ENCODE measurements at places on chromosomes 6 and 20. TPM values are rescaled to one million over a fixed set of nuclear protein-coding genes. Genes with fewer than 3 reads are reported as not detected.

Gene OR12D3
- not detected for total RNA-seq

Gene GLP1R
- total RNA-seq = not detected

Gene FOXF2
- total RNA-seq = 23.1 TPM

Gene MYLK2
- 0.27 TPM for total RNA-seq

Gene MROH8
- total RNA-seq = 1.2 TPM

Gene APCDD1L
- 0.07 TPM for total RNA-seq

Gene SRMS
- 0.16 TPM for total RNA-seq

Gene ID4
- total RNA-seq = 0.71 TPM

Gene SNPH
- total RNA-seq = 4.2 TPM

Gene FAM83B
- total RNA-seq = not detected

Measured in A549 treated with Mapracorat at 1 μM for 4 hours (cell line).